ENCODE measurements at places on chromosomes 4 and X.

GRCh38 chr4:133190098-133190497 lies 41.0 kb downstream of the PCDH10 start:
- DNase-seq = no peak

GRCh38 chr4:119211867-119212233 lies 663 bp upstream of the USP53 start:
- no peak for DNase-seq

DNA sequence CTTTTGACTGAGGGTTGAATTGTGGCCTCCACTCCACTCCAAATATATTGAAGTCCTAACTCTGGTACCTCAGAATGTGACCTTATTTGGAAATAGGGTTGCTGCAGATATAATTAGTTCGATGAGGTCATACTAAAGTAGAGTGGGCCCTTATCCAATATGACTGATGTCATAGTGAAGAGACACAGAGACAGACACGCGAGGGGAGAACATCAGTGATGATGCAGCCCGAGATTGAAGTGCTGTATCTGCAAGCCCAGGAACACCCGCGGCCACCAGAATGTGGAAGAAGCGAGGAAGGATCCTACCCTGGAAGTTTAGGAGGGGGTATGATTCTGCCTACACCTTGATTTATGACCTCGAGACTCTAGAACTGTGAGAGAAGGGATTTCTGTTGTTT lies 279.0 kb downstream of the ANKRD50 start:
- DNase-seq = no peak

- DNase-seq = no peak
These were observed 266.0 kb downstream of the DTHD1 start for GRCh38 chr4:36547383-36547782.

DNA sequence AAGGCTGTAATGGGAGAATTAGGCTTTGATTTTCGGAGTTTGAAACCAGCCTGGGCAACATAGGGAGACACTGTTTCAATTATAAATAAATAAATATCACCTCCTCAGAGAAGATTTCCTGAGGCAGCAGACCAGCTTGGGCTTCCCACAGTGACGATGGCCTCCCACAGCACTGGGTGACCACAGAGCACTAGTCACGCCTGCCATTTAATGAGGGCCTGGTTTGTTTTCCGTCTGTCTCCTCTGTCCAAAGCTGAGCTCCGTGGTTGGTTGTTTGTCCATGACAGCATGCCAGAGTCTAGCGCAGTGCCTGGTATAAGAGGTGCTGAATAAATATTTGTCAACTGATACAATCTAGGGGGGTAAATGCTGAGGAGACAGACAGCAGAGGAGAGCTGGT lies 10.4 kb upstream of the PDGFRA start:
- no peak for DNase-seq

DNA sequence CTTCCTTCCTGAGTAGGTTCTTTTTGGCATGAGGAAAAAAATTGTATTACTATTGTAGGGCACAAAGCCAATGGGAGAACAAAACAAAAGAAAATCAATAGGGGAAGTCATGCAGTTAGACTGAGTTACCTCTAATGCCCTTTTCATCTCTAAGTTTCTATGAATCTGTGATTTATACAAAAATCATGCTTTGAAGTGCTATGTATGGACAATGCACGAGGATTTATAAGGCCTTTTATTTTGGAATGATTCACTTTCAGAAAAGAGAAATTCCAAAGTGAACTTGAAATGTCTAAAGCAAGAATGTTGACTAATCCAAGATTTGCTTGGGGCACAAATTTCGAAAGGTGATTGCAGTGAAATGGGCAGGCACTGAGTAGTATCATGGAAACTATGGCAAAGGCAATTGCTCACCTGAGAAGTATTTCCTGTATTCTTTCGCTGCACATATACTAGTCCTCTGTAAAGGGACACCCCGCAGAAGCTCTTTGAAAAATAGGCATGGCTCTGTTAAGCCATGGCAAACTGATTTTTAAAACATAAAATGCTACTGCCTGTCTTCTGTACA lies 52.8 kb downstream of the ADGRG4 start:
- no peak for DNase-seq

DNA sequence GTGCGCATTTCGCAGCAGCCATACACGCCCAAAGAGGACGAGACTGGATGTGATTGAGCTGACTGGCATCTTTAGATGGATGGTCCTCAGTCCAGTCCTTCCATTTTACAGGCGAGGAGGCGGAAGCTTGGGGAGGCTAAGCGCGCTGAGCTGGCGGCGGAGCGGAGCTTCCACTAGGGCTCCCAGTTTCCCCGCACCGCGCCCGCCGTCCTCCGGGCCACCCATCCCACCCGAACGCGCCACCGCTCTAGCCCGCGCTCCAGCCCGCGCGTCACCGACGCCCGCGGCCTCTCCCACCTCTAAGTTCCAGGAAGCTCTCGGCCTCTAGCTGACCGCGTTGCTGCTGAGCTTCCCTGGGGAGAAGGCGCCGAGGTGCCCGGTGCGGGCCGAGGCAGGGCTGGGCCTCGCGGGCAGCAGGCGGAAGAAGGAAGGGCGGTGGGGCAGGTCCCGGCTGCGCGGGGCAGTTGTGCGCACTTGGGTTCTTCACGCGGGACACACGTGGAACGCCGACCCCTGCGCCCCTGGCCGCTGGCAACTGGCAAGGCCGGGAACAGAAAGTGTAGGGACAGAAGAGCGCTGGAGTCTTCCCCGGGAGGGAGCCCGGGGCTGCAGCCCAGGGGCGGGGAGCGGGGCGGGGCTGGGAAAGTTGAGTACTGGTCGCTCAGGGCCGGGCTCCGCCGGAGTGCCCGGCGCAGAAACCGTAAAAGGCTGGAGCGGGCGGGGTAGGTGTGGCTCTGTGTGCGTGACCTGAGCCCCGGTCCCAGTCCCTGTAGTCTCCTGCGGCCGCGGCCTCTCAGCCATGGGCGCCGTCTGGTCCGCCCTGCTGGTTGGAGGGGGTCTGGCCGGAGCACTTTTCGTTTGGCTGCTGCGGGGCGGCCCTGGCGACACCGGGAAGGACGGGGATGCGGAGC lies at the start of gene STBD1:
TSS of gene STBD1 (plus strand) at position 763 of the 911 bp plus-strand sequence. CDS start at position 800, 37 bp downstream.
- DNase-seq = peak; percentile 47

GRCh38 chr4:97656044-97656720 lies 487.1 kb downstream of the STPG2 start:
- DNase-seq = no peak

DNA sequence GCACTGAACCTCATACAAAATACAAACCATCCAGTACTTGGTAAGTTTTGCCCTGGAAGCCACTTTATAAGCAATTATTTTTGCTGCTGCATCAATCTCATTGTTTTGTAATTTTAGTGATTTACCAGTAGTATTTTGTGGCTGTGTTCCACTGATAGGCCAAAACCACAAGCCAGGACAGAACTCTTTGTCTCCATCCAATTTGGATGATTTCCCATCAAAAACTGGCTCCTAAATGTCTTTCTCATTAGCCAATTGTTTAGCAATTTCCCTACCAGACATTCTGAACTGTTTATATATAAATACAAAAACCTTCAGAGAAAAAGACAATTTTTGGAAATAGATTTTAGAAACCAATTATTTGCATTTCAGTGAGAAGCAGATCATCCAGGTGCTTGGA lies 4.4 kb downstream of the GSPT2 start:
- no peak for DNase-seq

GRCh38 chr4:44150091-44150576 lies 298.5 kb downstream of the KCTD8 start:
- DNase-seq = no peak

DNA sequence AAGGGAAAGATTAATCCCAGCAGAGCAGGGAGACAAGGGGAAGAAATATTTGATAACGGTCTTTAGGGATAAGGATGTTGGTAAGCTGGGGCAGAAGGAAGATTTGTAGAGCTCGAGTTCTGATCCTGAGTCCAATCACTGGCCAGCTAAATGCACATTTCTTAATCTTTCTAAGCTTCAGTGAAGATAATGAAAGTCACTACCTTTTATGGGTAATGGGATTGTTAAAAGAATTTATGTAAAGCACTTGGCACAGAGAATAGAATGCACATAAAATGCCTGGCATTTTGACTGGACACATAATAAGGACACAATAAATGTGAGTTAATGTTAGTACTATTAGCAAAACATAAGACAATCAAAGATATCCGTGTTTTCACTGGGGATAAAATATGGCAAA lies 43.3 kb downstream of the NCAPG start:
- DNase-seq = no peak

DNA sequence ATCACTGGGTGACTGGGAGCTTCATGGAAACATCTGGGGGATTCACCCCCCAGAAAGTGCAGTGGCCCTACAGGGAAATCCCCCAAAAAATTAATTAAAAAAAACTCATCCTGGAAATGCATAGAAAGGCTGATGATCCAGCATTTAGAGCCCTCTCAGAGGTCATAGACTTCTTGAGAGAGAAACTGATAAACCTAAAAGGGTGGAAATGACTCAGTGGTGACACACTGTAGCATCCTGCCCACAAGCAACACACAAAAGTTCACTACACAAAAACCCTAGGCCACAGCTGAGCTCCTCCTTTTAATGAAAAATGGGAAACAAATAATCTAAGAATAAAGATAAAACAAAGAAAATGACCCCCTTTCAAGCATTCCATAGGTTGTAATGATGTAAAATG lies 911.5 kb downstream of the GLUD2 start:
- DNase-seq = no peak

DNA sequence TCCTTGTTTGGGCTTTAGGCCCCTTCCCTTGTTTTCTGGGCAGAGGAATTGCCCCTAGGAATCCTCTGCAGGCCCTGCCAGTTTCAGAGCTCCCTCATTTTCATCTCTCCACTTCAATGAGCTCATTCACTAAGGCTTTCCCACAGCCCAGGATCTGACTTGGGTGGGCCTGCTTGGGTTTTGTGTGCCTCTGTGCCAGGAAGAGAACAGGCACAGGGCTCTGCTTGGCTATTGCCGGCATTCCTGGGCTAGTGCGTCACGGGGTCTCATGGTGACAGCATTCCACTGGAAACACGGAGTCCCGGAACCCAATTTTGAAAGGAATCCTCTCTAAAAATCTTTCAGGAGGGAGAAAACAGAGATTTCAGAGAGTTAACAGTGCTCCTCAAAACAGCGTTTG lies 150.5 kb downstream of the VCX3A start:
- DNase-seq = no peak

- no peak for DNase-seq
These were observed 21.9 kb downstream of the GPRIN3 start for GRCh38 chr4:89285745-89286144.

- DNase-seq = no peak
These were observed 11.3 kb upstream of the LONRF3 start for GRCh38 chrX:118963159-118963558.

GRCh38 chrX:18692541-18692940 lies 14.9 kb upstream of the PPEF1 start:
- DNase-seq = no peak

DNA sequence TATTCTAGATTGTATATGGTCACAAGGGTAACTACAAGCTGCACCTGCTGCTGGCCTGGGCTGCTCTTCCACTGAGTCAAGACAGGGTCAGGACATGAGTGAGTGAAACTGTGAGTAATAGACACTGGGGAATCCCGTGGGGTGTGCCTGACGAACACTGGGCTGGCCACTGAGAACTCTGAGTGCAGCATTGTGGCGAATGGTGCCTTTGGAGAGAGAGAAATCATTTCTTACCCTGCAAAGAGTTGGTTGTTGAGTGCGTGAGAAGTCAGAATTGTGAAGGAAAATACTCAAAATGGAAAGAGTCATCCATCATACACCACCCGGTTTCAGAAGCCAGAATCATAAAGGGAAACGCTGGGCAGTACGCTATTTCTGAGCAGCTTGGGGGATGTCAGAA lies 43.1 kb upstream of the LSM6 start:
- no peak for DNase-seq

- peak; percentile 19 for DNase-seq
These were observed 18.9 kb downstream of the LAMP2 start for GRCh38 chrX:120450163-120450562.

DNA sequence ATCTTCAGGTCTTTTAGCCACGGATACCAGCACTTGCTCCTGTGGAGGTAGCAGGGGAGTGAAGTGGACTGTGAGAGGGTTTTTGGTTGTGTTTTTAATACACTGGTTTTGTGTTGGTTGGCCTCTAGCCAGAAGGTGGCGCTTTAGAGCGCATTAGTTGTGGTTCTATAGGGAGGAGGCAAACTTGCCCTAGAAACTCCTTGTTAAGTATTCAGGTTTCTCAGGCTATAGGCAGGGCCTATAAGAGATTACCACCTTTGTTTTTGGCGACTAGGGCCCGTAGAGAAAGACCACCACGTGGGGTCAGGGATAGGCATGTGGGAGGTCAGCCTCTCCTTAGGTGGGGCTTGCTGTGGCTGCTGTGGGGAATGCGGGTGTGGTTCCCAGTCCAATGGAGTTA lies 221.6 kb upstream of the SPANXN4 start:
- no peak for DNase-seq

DNA sequence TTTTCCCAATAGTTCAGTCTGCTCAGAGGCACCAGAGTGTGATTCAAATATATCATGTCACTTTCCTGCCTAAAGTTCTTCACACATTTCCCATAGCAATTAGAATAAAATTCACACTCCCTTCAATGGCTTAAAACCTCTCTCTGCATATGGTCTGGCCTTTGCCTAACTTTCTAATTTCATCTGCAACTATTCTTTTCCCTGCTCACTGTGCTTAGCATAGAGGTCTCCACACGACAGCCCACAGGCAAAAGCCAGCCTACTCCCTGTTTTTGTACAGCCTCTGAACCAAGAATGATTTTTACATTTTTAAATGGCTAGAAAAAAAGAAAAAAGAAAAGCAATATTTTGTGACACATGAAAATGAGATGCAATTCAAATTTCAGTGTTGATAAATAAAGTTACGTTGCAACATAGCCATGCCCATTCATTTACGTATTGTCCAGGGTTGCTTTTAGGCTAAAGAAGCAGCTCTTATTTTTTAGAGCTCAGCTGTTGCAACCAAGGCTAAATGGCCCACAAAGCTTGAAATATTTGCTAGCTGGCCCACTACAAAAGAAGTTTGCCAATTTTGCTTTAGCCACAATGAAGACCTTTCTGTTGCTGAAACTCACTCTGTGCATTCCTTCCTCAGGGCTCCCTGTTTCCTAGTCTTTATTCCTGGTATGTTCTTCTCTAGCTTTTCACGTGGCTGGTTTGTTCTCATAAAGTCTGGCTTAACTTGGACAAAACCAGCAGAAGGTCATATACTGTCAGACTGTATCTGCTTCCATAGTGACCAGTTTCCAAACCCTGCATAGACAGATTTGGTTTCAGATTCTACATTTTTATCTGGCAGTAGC lies 26.6 kb upstream of the IRF2 start:
- no peak for DNase-seq

- DNase-seq = no peak
These were observed 53.3 kb downstream of the TLL1 start for GRCh38 chr4:165926307-165926706.

DNA sequence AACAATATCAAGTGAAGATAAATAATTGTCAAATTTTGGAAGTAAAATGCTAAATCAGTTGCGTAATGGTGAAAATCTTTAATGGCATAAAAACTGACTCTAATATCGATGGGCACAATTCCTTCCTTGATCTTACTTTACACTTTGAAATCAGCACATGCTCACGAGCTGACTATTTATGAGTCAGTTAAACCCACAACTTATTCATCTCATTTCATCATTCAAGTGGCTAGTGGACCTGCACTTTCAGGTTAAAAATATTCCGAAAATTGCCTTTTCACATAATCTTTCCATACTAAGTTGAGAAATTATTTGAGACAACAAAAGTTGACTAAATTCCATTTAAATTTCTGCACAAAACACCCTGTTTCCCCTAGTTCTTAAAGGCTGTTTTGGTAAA lies 582.1 kb upstream of the TENM3 start:
- DNase-seq = no peak
